ENCODE measurements at places on chromosomes 3 and 15.

GRCh38 chr15:60162968-60163355 lies 158.9 kb downstream of the FOXB1 start:
- DNase-seq: no peak

- DNase-seq: no peak
Observed at GRCh38 chr3:136211547-136211946, 15.4 kb upstream of the MSL2 start.

GRCh38 chr3:113035387-113035982 lies 44.7 kb downstream of the GTPBP8 start:
- peak; percentile 67 for DNase-seq

DNA sequence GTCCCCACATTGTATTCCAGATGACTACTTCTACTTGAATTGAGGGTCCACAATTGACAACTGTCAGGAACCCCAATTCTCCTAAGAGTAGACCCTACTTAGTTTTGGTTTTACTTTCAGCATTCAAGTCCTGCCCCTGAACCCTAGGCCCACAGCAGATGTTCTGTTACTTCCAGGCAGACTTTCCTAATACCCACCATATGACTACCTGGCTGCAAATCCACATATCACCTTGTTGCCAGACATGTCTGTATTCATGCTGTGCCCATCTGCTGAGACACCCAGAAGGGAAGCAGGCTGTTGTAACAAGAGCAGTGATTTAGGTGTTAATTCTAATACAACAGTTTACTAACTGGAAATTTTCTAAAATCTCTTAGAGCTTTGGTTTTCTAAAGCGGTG lies 235.1 kb upstream of the CCDC54 start:
- no peak for DNase-seq

DNA sequence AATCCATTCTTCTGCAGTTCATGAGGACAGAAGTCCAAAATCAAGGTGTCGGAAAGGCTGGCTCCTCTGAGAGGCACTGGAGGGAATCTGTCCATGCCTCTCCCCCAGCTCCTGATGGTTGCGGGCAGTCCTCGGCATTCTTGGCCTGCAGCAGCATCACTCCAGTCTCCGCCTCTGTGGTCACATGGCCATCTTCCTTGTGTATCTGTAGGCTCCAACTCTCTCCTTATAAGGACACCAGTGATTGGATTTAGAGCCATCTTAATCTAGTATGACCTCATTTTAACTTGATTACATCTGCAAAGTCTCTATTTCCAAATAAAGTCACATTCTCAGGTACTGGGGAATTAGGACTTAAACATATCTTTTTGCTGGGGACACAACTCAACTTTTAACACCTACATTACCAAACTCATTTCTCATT lies 56.0 kb upstream of the FLNB start:
- peak; percentile 51 for DNase-seq

DNA sequence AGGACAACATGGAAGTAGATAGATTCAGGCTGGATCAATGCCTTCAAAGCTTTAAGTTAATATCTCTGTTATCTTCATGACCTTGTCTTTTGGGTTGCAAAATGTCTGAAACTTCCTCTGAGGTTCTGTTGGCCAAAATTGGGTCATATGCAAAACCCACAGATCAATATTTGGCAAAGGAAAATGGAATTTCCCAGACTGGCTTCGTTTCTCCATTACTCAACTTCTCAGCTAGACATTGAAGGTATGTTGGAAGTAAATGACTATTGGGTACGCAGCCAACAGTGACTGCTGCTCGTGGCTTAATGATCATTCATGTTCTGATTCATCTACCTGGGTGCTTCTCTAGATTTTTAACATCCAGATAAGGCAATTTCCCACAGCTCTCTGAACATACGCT lies 675.4 kb upstream of the SGO1 start:
- DNase-seq: no peak

DNA sequence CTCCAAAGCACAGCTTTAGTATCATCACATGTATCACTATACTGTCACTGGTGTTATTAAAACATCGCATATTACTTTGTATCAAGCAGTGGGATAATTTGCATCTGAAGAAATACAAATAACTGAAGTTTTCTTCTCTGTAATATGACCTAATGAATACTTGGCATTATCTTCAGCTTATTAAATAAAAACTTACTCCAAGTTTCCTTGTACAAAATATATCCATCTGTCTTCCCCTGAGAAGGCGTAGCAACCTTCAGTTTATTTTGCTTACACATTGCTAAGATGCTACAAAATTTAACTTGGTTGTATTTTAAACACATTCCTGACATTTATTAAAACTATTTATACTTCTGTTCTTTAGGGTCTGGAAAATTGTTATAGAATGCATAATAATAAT lies 13.7 kb downstream of the FGF7 start:
- no peak for DNase-seq

GRCh38 chr15:100913961-100914360 lies 5.2 kb upstream of the LRRK1 start:
- no peak for DNase-seq

GRCh38 chr3:127982155-127982554 lies 67.1 kb downstream of the KBTBD12 start:
- no peak for DNase-seq

GRCh38 chr3:128082546-128082945 lies 30.3 kb downstream of the SEC61A1 start:
- no peak for DNase-seq

- DNase-seq: no peak
Observed at GRCh38 chr3:107555359-107555758, 32.6 kb downstream of the BBX start.

Data from bronchial epithelial cell (primary cell).